Kidney tubule cell (primary cell): ENCODE measurements at places on chromosomes 2 and 18.

- DNase-seq = no peak
These were observed 52.9 kb downstream of the RNU4ATAC start for GRCh38 chr2:121583555-121583954.

- no peak for DNase-seq
These were observed 4.6 kb downstream of the ATG16L1 start for GRCh38 chr2:233256048-233256447.

DNA sequence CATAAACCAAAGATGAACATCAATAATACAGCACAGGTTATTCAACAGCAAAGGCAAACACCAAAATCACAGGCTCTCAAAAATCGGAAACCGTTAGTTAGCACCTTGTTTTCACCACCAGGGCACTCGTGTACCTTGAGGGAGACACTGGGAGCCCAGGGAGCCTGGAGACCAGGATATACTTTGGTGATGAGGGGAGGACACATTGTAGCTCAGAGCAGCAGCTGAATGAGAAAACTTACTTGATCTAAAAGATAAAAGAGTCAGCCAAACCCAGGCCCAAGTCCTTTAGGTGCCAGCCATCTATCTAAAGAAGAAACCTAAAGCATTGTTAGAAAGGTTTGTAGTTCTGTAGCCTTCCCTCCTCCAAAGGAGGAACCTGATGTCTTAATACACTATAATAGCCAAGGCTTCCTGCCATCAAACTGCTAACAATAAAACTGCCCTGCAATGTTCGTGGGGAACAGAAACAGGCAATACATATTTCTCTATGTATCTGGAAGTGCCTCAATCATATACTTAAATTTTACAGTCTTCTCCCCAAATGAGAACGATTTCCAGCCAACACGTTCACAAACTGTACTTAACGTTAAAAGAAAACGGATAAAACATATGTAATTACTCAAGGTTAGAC, 19.3 kb downstream of the BCL11A start:
- DNase-seq = no peak

DNA sequence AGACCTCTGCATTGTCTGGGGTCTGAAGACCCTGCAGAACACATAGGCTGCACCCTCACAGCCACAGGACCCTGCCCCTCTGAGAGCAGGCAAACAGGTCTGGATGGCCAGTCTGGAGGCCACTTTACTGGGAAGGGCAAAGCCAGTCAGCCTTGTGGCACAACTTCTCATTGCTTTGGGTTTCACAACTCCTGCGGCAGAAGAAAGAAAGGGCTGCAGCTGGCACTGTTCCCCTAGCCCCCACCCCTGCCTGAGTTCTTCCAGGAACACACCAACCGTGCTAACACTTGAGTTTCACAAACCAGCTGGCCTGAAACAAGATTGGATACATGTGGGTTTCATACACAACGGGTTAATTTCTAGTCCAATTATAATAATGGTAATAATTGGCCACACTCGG, 276.5 kb upstream of the MGAT5 start:
- DNase-seq = no peak

GRCh38 chr2:234674781-234675201, 177.9 kb upstream of the ARL4C start:
- DNase-seq = peak; percentile 56

DNA sequence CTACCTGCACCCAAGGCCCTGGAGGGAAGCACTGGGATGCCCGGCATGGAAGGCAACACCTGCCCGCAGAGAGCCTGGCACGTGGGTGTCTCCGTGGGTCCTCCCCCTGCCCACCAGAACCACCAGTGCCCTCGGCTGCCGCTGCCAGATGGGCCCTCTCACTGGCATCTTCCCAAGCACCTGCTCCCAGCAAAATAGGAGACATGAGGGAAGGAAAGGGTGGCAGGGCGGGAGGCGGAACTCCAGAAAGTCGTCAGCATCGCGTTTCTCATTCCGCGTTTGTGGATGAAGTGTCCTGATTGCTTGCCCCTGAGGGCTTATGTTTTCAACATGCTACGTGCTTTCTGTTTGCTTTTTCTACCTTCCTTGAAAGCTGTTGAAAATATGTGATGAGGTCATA, 8.8 kb upstream of the SNTG2 start:
- DNase-seq = no peak

DNA sequence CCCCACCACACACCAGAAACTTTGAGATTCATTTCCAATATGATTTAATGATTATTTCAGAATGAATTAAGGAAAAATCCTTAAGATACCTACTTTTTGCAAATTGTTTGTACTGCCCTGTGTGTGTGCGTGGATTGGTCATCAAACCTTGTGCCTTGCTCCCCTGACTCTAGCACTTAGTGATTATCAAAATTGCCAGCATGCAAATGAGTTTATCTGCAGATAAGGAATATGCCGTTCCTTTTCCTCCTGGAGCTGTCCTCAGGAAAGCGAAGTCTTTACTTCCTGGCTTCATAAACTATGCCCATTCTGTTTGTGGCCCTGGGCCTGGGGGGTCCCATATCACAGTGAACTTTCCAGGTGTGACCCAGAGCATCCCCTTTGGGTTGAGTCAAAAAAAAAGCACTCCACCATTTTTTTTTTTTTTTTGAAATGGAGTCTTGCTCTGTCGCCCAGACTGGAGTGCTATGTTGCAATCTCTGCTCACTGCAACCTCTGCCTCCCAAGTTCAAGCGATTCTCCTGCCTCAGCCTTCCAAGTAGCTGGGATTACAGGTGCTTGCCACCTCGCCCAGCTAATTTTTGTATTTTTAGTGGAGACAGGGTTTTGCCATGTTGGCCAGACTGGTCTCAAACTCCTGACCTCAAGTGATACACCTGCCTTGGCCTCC, 11.4 kb downstream of the CHMP1B start:
- DNase-seq = no peak

- no peak for DNase-seq
These were observed 653.6 kb upstream of the CNTNAP5 start for GRCh38 chr2:123371535-123371934.

- no peak for DNase-seq
These were observed 11.3 kb downstream of the WDR7 start for GRCh38 chr18:56662502-56662901.

DNA sequence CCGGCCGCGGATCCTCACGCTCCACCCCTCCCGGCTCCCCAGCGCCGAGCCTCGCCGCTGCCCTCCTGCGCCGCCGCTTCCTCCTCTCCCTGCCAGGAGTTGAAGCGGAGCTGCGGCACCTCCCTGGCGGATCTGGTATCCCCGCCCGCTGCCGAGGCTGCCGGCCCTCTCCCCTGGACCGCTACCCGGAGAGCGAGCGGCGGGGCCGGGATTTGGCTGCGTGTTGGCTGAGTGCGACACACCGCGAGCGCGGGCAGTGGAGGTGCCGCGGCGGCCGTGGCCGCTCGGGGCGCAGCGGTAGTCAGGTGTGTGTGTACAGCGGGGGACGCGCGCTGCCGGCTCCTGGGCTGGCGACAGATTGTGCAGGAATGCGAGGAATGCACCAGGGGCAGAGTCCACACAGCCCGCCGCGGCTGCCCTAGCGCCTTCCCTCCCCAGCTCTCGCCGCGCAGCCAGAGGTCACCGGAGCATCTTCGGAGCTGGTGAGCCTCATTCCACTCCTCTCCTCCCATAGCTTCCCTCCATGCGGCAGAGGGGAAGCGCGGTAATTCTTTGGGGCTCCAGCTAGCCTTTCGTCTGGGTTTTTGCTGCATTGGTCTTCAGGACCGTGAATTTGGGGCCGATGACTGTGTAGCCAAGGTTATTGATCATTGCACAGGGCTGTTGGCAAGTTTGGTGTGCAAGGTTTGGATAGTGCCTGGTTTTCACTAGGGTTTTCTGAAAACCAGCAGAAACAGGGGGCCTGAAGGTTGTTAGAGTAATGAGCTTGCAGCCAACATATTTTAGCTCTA, 1.3 kb downstream of the PKP4 start:
- DNase-seq = peak; percentile 95

- no peak for DNase-seq
These were observed 286.2 kb upstream of the VRK2 start for GRCh38 chr2:57760381-57760801.

DNA sequence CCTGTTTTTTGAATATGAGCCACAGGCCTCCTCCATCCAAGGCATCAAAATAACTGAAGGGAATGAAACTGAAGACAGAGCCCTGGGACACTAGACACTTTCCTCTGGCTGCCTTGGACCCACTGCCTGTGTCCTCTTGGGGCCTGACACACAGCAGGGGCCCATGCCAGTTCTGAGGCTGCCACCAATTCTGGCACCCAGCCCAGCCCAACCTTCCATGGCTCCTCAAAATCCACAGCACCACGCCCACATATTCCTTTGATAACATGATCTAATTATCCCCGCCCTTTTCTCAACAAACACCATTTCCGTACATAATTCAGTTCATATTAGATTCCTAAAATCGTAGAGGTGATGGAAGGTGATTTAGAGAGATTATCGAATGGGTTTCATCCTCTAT, 64.2 kb downstream of the EMX1 start:
- DNase-seq = no peak

DNA sequence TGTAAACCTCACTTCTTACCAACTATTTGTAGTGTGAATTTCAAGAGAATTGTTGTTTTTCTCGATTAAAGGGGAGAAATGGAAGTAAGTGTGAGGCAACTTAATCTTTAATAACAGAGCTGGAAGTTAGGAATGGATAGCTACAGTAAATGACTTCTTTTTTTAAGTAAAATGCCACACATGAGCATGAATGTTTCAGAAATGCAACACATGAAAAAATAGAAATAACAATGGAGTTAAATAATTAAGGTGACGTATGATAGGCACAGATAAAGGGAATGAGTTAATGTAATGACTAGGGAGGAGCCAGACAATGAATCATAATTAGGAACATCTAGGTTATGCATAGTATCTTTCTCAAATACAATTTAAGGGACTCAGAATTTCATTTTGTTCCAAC, 3.4 kb downstream of the REL start:
- no peak for DNase-seq

DNA sequence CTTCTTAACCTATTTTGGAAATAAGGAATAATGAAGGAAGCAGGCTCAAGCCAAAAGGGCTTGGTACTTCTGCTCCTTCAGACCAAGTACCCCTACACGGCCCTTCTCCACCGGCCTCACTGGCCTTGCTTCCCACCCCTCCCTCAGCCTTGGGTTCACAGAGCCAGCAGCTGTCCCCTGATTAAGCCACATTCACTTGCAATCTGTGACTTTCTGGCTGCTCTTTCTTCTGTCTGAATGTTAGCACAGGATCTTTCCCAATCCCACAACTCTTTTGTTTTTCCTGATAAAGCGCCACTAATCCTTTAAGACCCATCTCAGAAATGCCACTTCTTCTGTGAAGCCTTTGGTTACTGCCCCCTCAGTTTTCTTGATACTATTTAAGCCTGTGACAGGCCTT, 52.4 kb downstream of the REEP1 start:
- DNase-seq = no peak

- DNase-seq = no peak
These were observed 1298.5 kb downstream of the SUCLG1 start for GRCh38 chr2:83160571-83160970.

GRCh38 chr2:224058048-224058775, 19.1 kb upstream of the SERPINE2 start:
- DNase-seq = no peak

- no peak for DNase-seq
These were observed 112.5 kb upstream of the GLI2 start for GRCh38 chr2:120622886-120623753.
